ENCODE measurements at places on chromosomes 6 and 20.
A peak's percentile ranks its signal among the peaks of the same experiment; 100 is the strongest.

GRCh38 chr6:148516217-148516616 lies 173.6 kb downstream of the SASH1 start:
- DNase-seq, result no peak

DNA sequence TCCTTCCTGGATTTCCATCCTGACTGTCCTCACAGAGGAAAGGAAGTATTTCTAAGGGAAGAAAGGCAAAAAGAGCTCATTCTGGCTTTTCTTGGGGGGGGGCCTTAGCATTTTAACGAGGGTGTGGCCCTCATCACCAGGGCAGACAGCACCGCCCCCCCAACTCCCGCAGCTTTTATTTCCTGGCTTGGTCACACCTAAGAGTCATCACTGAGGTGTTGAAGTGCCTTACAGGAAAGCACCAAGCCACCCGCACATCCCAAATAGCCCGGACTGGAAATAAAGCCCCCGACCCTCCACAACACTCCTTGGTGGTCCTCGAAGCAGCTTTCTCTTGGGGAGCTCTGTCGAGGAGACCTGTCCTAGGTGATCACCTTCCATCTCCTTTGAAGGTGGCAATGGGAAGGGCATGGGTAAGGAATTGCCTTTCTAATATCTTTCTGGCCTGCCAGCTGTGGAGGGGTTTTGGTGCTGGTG lies 1.3 kb downstream of the PTK7 start:
- no peak for DNase-seq

DNA sequence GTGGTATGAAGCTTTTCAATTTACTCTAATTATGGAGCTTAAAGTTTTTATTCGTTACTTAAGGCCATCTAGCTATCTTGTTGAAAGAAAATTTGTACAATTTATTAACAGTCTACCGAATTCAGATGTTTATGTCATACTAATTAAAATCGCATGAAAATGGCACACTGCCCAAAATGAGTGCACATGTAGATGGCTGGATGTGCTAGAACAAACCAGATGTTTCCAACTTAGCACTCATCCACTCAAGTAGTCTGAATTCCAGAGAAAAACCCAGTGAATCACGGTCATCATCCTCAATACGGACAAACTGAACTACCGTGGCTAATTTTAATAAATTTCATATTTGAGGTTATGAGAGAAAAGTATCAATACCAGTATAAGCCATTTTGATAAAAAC lies 70.4 kb downstream of the COL12A1 start:
- no peak for DNase-seq

GRCh38 chr20:62500237-62500864 lies 24.6 kb upstream of the GATA5 start:
- peak; percentile 79 for DNase-seq

- DNase-seq, result no peak
Measured at GRCh38 chr20:12798286-12798685, 210.5 kb upstream of the SPTLC3 start.

GRCh38 chr6:85451565-85452306 lies 1.9 kb downstream of the NT5E start:
- DNase-seq, result no peak

GRCh38 chr6:144993870-144994269 lies 708.7 kb downstream of the UTRN start:
- no peak for DNase-seq

DNA sequence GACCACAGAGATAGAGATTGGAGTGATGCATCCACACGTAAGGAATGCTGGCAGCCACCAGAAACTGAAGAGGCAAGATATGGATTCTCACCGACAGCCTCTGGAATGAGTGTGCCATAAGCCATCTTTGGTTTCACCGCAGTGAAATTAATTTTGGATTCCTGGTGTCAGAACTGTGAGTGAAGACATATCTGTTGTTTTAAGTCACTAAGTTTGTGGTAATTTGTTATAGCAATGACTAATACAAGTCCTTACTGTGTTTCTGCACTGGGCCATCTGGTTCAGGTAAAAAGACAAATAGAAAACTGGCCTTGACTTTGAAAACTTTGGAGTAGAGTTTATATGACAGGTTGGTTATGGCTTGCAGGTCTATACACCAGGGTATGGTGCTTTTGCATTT lies 261.9 kb downstream of the PHF3 start:
- no peak for DNase-seq

- no peak for DNase-seq
Measured at GRCh38 chr6:43671801-43672690, 15.5 kb downstream of the MRPS18A start.

DNA sequence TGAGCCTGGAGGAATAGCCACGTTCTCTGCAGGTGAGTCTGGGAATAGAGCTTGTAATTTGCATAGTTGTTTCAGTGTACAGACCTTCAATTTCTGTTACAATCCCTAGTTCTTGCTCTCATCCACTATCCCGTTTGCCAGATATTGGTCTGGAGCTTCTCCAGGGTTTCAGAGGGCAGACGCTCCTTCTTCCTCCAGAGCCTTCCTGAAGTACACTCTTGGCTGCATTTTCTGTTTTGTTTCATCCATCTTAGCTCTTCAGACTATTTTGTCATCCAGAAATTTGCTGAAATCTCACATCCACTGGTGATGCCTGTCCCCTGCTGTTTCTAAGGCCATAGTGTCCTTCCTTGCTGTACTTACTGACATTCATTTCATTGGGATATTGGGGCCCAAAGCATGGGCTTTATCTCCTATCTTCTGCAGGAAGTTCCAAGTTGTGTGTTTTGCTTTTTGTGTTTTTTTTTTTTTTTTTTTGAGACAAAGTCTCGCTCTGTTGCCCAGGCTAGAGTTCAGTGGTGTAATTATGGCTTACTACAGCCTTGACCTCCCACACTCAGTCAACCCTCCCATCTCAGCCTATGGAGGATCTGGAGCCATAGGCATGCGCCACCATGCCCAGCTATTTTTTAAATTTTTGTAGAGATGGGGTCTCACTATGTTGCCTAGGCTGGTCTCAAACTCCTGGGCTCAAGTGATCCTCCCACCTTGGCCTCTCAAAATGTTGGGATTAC lies 18.7 kb downstream of the CDS2 start:
- DNase-seq, result no peak

DNA sequence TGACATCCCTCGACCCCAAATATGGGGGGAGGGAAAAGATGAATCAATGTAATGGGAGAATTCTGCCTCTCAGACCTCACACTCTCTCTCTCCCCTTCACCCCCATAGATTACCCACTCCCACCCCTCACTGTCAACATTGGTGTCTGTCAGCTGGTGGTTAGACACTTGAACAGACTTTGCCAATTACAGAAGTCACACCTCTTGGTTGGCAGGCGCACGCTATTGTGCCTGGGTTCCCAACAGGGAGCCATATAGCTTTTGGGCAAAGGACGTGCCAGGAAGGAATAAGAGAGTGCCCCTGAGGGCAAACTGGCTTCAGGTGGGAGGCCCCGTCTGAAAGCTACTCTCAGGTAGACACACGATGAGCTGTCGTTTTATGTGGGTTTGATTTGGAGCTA lies 54.1 kb upstream of the FYN start:
- no peak for DNase-seq

GRCh38 chr6:45590696-45591184 lies 213.0 kb upstream of the SUPT3H start:
- no peak for DNase-seq

GRCh38 chr6:105755885-105756284 lies 330.3 kb upstream of the PRDM1 start:
- DNase-seq, result no peak

- DNase-seq, result peak; percentile 82
Measured at GRCh38 chr6:30325150-30325872, 1.4 kb upstream of the TRIM39 start.

GRCh38 chr20:35447082-35447789 lies 8.2 kb upstream of the CEP250 start:
- peak; percentile 91 for DNase-seq

DNA sequence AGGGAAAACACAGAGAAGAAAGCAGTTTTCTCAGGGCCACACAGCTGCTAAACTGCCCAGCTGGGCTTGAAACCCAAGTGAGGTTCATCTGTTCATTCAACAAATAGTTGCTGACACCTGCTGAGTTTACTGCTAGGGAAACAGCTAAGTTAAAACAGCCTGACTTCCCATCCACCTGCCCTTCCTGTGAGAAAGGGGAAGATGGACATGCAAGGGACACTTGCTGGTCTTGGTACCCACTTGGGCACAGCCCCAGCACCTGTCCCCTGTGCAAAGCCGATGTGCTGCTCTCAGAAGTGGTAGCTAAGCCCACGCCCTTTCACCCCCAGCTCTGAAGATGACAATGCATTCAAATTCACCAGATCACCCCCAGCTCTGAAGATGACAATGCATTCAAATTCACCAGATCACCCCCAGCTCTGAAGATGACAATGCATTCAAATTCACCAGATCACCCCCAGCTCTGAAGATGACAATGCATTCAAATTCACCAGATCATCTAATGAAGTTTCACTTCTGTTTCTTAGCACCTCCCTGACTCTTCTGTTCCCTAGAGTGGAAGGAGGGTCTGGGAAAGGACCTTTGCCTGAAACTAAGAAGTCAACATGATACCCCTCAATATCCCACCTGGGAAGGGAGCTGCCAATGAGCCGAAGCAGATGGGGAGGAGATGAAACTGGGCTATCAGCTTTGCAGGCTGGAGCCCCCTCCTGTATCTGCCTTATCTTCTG lies 46.0 kb upstream of the TOP1 start:
- DNase-seq, result no peak

GRCh38 chr6:160917572-160917971 lies 74.0 kb upstream of the MAP3K4 start:
- DNase-seq, result no peak

GRCh38 chr6:78460711-78461110 lies 406.6 kb upstream of the IRAK1BP1 start:
- no peak for DNase-seq

DNA sequence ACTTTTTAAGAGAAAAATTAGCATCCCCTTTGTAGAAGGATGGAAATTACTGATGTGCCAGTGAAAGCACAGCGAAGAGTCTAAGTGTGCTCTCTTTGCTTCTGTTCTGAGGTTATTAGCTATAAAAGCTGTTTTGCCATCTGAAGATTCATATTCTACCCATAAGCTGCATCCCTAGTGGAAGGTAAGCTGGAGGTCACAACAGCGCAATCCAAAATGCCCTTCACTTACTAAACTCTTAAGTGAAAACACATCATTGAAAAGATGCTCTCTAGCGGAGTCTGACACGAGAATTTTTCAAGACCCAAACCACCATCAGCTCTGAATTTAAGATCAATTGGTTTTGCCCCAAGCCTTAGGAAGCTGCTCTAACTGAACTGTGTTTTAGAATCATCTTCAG lies 113.5 kb downstream of the ZMYND8 start:
- no peak for DNase-seq

DNA sequence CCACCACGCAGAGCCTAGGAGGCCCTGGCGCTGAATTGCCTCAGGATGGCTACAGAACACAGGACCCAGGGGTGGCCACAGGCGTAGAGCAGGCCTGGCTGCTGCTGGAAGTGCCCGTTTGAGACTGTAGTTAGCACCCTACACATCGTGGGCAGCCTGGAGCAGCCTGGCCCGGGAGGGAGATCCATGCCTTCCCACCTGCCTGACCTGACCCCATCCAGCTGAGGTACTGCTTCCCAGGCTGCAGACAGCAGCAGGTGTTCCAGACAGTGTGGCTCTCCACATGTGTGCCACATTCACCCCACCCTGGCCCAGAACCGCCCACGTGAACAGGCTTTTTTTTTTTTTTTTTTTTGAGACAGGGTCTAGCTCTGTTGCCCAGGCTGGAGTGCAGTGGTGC lies 20.9 kb upstream of the MAP1LC3A start:
- DNase-seq, result no peak

GRCh38 chr6:138157986-138158638 lies 3.6 kb upstream of the ARFGEF3 start:
- DNase-seq, result no peak

DNA sequence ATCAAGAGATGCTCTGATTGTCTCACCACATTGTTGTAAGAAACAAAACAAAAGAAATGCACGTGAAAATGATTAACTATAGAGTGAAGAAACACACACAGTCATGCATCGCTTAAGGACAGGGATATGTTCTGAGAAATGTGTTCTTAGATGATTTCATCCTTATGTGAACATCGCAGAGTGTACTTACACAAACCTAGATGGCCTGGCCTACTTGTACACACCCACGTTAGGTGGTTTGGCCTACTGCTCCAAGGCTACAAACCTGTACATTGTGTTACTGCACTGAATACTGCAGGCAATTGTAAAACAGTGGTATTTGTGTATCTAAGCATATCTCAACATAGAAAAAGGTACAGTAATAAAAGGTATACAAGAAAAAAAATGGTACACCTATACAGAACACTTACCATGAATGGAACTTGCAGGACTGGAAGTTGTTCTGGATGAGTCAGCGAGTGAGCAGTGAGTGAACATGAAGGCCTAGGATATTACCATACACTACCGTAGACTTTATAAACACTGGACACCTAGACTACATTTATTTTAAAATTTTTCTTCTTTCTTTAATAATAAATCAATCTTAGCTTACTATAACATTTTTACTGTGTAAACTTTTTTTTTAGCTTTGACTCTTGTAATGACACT lies 48.6 kb downstream of the FKBP5 start:
- no peak for DNase-seq

DNA sequence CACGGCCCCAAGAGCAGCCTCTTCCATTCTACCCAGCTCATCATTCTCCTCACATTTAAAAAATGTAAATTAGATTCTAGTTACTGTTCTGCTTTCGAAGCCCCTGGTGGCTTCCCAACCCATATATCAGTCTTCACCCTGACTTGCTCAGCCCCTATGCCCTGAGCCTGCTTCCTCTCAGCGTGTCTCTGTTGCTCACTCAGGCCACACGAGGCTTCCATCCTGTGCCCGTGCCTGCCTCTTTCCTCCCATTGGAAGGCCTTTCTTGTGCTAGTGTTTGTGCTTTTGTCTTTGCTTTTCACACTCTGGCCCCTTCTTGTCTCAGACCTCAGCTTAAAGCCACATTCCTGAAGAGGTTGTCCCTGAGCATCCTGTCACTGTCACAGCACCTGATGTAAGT lies 78.1 kb downstream of the AFDN start:
- no peak for DNase-seq

- no peak for DNase-seq
Measured at GRCh38 chr6:32568561-32568960, 21.1 kb downstream of the HLA-DRB1 start.

GRCh38 chr20:58909585-58909984 lies 57.1 kb downstream of the GNAS start:
- no peak for DNase-seq

- DNase-seq, result no peak
Measured at GRCh38 chr20:13412806-13413445, 191.9 kb downstream of the ISM1 start.

DNA sequence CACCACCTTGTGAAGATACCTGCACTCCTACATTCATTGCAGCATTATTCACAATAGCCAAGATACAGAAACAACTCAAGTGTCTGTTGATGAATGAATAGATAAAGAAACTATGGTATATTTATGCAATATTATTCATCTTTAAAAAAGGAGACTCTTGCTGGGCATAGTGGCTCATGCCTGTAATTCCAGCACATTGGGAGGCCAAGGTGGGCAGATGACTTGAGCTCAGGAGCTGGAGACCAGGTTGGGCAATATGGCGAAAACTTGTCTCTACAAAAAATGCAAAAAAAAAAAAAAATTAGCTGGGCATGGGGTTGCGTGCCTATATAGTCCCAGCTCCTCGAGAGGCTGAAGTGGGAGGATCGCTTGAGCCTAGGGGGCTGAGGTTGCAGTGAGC lies 119.8 kb downstream of the GJA1 start:
- no peak for DNase-seq
